T-cell (primary cell): ENCODE measurements at places on chromosomes 2 and 18. TPM values are rescaled to one million over a fixed set of nuclear protein-coding genes. Genes with fewer than 3 reads are reported as not detected.

Gene CYP27C1
- not detected for total RNA-seq

Gene ZBTB7C
- total RNA-seq, result not detected

Gene CD302
- 1.0 TPM for total RNA-seq

Gene TXNDC2
- total RNA-seq, result not detected

Gene COL4A3
- 0.58 TPM for total RNA-seq

Gene IL1R2
- not detected for total RNA-seq

Gene VWA3B
- total RNA-seq, result not detected

Gene TUBA4B
- not detected for total RNA-seq

Gene SERPINB13
- total RNA-seq, result not detected

Gene SPP2
- total RNA-seq, result not detected

Gene NETO1
- total RNA-seq, result not detected

Gene CNGA3
- total RNA-seq, result not detected

Gene GRHL1
- total RNA-seq, result 0.50 TPM

Gene ELOA2
- total RNA-seq, result not detected

Gene TTR
- total RNA-seq, result not detected

Gene CD207
- not detected for total RNA-seq

Gene LRRFIP1
- 132 TPM for total RNA-seq

Gene TWIST2
- total RNA-seq, result not detected

Gene SLC1A4
- total RNA-seq, result 5.7 TPM

Gene ATP6V1B1
- not detected for total RNA-seq

Gene UGT1A10
- not detected for total RNA-seq

Gene PNPT1
- 29.3 TPM for total RNA-seq

Gene GALNT3
- total RNA-seq, result 2.8 TPM

Gene FAM237A
- total RNA-seq, result not detected

Gene ADD2
- 4.7 TPM for total RNA-seq

Gene SLC4A5
- 19.3 TPM for total RNA-seq

Gene STK39
- 25.8 TPM for total RNA-seq

Gene CHST10
- 4.1 TPM for total RNA-seq

Gene CCDC74B
- 2.0 TPM for total RNA-seq

Gene LAMA3
- 0.44 TPM for total RNA-seq
